Stimulated activated CD4-positive, alpha-beta T cell treated with anti-CD3 and anti-CD28 coated beads, TNF-alpha, amount 100 ng/mL, for 1 hour (primary cell): ENCODE measurements at places on chromosomes 5 and 9.

DNA sequence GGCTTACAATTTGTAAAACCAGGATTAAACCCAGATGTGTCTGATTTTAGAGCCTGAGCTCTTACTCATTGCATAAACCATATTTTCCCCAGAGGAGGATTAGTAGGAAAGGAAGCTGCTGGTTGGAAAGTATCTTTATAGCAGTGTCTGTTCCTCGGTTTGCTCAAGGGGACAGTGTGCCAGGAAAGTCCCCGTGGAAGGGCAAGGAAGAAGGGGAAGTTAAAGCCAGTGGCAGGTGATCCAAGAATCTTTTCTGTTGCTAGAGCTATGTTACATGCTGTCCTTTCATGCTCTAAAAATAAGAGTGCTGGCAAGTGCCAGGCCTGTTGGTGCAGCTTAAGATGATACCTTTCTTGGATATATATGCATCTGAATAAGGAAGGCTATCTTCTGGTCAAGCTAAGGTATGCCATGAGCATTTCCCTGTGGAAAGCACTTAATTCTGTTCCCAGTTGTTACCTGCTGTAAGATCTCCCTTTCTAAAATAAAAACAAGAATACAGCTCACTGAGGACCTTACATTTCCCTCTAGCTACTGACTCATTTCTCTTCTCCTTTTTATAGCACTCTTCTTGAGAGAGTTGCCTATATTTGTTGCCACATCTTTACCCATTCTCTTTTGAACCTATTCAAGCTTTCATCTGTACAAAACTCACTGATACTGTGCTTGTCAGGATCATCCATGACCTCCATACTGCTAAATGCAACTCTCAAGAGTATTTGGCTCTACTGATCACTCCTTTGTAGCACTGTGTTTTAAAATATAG lies 8.0 kb downstream of the PDCD1LG2 start:
- DNase-seq, result no peak

DNA sequence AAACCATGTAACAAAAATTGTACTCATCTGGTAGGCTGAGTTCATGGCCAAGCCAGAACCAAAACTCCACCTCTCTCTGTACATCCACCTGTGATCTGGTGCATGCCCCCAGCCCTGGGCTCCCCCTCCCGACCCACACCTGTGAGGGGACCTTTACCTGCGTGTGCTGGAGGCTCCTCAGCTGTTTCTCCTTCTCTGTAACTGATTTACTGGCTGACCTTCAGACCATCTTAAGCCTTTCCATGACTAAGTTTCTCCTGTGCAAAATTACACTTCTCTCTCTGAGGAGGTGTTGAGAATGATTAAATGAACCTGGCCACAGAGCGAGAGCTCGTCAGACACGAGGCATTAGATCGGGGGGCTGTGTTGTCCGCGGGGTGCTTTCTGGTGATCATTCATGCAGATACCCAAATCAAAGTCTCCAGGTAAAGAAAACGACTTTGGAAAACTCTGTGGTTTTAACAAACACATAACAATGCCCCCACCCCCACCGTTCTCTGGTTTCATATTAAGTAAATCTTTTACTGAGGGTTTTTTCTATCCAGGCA lies 136.4 kb downstream of the SEMA5A start:
- no peak for DNase-seq

- DNase-seq, result no peak
Measured at GRCh38 chr5:86143837-86144236, 473.9 kb upstream of the COX7C start.

GRCh38 chr5:120748474-120748873 lies 284.4 kb downstream of the PRR16 start:
- no peak for DNase-seq

DNA sequence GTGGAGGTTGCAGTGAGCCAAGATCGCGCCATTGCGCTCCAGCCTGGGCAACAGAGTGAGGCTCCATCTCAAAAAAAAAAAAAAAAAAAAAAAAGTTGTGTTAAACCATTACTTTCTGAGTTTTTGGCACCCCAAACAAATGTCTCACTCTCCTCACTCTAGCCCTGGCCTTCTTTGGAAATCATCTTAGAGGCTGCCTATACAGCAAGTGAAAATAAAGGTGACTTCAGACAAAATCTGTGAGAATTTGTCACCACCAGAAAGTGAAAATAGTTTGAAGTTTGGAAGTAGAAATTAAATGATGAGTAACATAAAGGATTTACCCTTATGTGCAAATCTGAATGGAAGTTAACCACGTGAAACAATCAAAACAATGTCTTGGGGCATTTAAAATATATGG lies 7.2 kb upstream of the ZNF131 start:
- DNase-seq, result no peak

GRCh38 chr5:119582987-119583386 lies 46.4 kb upstream of the FAM170A start:
- no peak for DNase-seq

DNA sequence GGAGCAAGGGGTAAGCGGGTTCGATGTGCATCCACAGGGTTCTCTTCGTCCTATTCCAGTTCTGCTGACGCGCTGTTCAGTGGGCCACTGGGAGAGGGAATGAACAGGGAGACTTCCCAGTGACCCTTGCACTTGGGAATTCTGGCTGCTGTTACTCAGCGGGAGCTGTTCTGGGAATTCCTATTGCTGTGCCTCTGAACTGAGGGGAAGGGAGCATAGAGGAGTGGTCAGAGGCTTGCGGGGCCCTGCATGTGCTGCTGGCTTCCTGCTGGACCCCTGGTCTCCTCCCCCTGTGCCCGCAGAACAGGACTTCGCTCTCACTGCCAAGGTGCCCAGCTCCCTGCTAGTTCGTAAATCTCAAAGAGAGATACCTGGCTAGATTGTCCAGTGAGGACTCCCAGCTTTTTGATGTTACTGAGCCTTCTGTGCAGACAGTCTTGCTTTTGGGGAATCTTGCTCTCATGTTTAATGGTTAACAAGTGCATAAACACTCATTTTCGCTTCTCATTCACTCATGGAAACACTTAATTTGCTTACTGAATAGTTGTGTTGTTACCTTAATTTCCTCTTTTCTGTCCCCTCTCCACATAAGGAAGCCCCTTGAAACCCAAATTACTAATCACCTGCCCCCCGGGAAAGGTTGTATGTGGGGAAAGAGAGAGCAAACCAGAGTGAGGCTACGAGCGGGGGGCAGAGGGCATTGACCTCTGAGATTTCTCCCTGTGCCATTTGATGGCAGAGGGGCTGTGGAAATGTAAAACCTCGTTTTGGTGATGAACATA lies 5.9 kb downstream of the TRIO start:
- DNase-seq, result no peak

DNA sequence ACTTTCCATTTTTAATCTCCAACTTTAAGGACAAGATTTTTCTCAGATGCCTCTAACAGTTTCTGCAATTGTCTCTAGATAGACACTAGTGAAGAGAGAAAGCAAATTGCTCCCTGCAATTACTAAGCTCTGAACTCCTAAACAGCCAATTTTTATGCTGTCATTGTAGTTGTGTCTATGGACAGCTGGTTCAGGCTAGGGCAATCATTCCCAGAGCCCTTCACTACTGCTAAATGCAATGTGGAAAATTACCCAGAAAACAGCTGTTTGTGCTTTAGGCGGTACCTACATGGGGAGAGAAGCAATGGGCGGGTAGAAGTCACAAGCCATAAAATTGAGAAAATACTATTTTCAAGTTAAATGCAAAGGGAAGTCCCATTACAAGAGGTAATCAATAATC lies 211.6 kb downstream of the SPOCK1 start:
- no peak for DNase-seq

DNA sequence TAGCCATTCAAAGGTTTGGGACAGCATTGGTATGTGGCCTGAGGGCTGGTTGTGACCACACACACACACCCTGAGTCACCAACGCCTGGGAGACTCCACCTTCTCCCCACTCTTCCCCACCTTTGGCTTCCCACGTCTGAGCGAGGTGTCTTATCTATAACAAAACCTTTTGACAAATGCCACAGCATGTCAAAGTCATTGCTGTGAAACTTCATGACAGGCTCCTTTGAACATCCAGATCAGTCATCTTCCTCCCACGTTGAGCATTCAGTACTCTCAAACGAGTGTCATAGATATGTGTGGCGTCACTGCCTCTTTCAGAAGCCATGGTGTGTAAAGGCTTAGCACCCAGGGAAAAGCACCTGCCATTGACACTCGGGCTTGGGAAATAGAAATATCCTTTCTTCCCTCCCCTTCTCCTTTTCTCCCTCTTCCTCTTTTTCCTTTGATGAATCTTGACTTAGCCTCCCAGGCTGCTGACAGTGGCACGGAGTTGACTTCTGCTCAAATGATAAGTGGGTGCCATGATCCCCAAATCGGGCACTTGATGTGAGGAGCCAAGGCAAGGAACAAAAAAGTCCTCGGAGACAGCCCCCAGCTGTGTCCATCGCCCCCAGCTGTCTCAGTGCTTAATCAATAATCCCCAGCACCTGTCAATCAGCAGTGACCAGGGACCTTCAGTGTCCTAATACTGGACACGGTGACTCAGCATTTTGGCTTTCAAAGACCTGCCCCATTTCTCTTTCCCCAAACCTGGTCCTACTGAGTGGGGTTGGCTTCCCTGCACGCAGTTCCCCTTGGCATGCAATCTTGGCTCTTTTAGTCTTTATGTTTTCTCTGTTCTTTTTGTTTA lies 114.8 kb downstream of the FGF18 start:
- DNase-seq, result no peak

GRCh38 chr5:177590406-177590805 lies 1.6 kb upstream of the TMED9 start:
- DNase-seq, result no peak

GRCh38 chr5:129172580-129172979 lies 78.0 kb downstream of the ISOC1 start:
- DNase-seq, result no peak

GRCh38 chr5:178429156-178429468 lies 161.1 kb downstream of the COL23A1 start:
- DNase-seq, result no peak

GRCh38 chr5:134568761-134569695 lies 43.6 kb downstream of the JADE2 start:
- no peak for DNase-seq

DNA sequence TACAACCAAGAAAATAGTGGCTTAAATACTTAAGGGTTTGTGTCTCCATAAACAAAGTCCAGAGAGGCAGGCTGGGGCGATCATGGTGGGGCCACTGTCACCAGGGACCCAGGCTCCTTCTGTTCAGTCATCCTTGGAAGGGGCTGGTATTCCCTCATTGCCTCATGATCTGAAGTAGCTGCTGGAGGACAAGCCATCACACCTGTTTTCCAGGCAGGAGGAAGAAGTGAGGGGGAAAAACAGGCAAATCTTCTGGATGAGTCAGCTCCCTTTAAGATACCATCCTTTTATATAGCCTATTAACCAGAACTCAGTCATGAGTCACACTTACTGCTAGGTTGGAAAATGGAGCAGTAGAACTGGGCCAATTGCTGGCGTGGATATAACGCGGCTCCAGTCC lies 92.3 kb downstream of the DAP start:
- DNase-seq, result no peak

GRCh38 chr5:50666261-50667022 lies at the start of gene PARP8:
PARP8 (plus strand) TSS chr5:50666637; CDS start chr5:50667096, 459 bp downstream.
- peak; percentile 26 for DNase-seq

DNA sequence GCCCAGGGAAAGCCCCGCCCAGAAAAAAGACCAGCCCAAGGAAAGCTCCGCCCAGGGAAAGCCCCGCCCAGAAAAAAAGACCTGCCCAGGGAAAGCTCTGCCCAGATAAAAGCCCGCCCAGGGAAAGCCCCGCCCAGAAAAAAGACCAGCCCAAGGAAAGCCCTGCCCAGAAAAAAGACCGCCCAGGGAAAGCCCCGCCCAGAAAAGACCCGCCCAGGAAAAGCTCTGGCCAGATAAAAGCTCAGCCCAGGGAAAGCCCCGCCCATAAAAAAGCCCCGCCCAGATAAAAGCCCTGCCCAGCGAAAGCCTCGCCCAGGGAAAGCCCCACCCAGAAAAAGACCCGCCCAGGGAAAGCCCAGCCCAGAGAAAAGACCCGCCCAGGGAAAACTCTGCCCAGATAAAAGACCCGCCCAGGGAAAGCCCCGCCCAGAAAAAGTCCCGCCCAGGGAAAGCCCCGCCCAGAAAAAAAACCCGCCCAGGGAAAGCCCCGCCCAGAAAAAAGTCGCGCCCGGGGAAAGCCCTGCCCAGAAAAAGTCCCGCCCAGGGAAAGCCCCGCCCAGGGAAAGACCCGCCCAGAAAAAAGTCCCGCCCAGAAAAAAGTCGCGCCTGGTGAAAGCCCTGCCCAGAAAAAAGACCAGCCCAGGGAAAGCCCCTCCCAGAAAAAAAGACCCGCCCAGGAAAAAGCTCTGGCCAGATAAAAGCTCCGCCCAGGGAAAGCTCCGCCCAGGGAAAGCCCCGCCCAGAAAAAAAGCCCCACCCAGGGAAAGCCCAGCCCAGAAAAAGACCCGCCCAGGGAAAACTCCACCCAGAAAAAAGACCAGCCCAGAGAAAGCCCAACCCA lies 11.9 kb downstream of the GRIN1 start:
- peak; percentile 36 for DNase-seq

GRCh38 chr9:95783426-95783975 lies 92.0 kb upstream of the ERCC6L2 start:
- no peak for DNase-seq

- DNase-seq, result no peak
Measured at GRCh38 chr5:38872826-38873225, 27.0 kb downstream of the OSMR start.

- no peak for DNase-seq
Measured at GRCh38 chr5:80955082-80955590, 5.0 kb upstream of the RASGRF2 start.

- no peak for DNase-seq
Measured at GRCh38 chr5:159616952-159617351, 286.7 kb upstream of the IL12B start.

DNA sequence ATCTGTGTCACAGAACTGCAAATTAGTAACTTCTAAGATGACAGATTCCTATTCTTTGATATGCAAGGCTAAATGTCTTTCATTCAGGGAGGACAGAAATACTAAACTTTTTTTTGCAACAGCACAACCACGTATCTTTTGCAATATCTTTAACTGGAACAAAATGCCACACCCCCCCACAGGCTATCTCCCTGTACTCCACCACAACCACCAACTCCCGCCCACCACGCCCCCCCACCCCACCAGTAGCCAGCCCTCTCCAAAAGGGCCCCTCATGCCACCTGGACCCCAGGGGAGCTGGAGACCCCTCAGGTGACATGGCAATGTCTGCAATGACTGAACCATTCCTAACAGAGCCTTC lies 131.8 kb downstream of the ROR2 start:
- no peak for DNase-seq

DNA sequence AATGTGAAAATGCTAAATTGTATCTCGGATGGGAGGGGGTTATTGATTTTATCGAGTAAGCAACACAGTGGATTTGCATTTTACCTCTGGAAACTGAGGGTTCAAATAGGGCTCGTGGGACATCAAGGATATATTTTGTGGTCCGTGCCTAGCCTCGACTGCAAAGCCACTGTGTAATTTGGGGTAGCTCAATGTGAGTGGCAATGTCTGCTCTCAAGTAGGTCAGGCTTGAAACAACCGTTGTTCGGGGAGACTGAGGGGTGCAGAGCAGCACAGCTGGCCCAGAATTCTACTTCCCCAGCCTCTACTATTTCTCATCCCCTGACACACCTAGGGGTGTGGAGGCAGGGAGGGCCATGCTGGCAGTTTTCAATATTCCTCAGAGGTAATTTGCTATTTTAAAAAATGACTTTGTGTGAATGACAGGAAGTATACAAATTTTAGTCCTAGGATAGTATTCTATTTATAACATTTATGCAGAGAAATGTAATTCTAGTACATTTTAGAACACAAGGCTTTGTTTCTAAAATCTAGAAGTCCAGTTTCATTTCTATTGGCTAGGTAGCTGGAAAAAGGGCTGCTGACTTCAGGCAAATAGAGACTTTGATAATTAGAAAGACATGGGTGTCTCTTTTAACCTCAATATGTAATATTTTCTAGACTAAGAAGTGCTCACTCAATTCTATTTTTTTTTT lies 1.4 kb upstream of the DAB2 start:
- no peak for DNase-seq

- DNase-seq, result no peak
Measured at GRCh38 chr9:136824496-136825225, 16.9 kb downstream of the RABL6 start.
